Stimulated activated naive B cell treated with anti-CD40 and anti-IgM and Interleukin-4, amounts not matched to agents 10 μg/mL and 1 μg/mL and 100 μg/mL, for 72 hours (primary cell): ENCODE measurements at places on chromosomes 5 and 9.

- H3K27me3 ChIP-seq, result no peaks in the 10 kb centered on the region
- DNase-seq, result no peak
These were observed 48.5 kb upstream of the RLN1 start for GRCh38 chr9:5388026-5388819.

DNA sequence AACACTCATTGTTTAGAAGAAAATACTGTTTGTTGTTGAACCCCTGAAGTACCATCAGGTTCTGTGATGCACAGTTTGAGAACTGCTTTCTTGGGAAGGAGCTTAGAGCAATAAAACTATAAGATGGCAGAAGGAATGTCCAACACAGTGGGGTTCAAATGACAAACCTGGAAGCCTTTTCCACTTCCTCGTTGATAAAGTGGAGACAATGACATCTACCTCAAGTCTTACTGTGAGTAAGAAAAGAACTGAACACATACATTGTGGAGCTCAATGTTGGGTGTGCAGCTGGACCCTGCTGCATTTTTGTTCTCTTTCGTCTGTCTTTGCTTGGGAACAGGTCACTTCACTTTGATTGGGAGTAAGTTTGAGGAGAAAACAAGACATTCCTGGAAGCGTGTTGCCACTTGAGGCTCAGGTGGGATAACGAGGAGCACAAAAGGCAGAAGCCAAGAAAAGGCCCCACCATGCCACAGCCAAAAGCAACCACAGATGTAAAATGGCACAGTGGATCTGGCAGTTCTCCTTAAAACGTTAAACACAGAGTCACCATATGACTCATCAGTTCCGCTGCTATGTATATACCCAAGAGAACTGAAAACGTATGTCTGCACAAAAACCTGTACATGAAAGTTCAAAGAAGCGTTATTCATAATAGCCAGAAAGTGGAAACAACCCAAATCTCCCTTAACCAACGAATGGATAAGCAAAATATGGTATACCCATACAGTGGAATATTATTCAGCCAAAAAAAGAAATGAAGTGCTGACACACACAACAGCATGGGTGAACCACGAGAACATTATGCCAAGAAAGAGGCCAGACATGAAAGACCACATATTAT, 42.9 kb upstream of the SUB1 start:
- peak; percentile 41 for DNase-seq
- peak overlapping the region; percentile 88 for H3K27ac ChIP-seq
- peak overlapping the region; percentile 57 for H3K4me3 ChIP-seq
- peaks cover 56% of the 10 kb centered on the region for H3K4me1 ChIP-seq

DNA sequence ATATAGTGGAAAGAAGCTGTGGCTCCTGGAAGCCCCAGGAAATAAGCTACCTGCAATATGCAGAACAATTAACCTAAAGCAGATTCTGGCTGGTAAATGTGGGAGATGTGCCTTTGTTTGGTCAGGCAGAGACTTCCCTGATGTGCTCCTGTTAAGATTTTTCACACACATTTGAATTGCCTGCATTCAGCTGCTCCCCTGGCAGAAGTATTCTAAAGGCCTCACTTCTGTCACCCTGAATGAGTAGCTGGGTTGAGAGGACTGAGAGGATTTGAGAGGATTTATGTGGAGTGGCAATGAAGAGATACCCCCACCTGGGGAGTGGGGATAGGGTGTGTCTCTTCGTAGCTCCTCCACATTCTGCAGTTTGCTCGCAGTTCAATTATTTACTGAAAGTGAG, 130.5 kb downstream of the ST8SIA4 start:
- no peak overlapping the region for H3K27ac ChIP-seq
- no peak overlapping the region for H3K4me3 ChIP-seq
- no peaks in the 10 kb centered on the region for H3K36me3 ChIP-seq
- no peaks in the 10 kb centered on the region for H3K27me3 ChIP-seq
- peaks cover 13% of the 10 kb centered on the region for H3K4me1 ChIP-seq

GRCh38 chr5:16886366-16886736, 49.7 kb downstream of the MYO10 start:
- H3K36me3 ChIP-seq, result no peaks in the 10 kb centered on the region
- no peaks in the 10 kb centered on the region for H3K27me3 ChIP-seq
- H3K4me3 ChIP-seq, result no peak overlapping the region
- no peak overlapping the region for H3K27ac ChIP-seq
- DNase-seq, result no peak

DNA sequence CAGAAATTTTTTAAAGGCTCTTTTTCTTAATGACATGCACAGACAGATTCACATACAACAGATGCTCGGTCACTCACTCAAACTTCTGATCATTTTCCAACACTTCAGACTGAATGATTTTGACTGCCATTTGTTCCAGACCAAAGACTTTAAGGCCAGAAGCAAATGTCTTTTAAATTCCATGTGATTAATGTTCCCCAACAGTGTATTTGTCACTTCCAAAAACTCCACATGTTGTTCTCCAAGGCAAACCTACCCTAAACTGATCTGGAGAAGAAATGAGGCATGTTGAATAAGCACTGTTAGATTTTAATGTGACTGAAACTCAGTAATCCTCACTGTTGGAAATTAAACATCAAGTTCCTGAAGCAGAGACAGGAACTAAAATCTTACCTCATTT, 366.7 kb downstream of the GABRG2 start:
- no peaks in the 10 kb centered on the region for H3K36me3 ChIP-seq
- no peak overlapping the region for H3K27ac ChIP-seq
- no peaks in the 10 kb centered on the region for H3K27me3 ChIP-seq
- no peak overlapping the region for H3K4me3 ChIP-seq
- H3K4me1 ChIP-seq, result no peaks in the 10 kb centered on the region
- no peak for DNase-seq

DNA sequence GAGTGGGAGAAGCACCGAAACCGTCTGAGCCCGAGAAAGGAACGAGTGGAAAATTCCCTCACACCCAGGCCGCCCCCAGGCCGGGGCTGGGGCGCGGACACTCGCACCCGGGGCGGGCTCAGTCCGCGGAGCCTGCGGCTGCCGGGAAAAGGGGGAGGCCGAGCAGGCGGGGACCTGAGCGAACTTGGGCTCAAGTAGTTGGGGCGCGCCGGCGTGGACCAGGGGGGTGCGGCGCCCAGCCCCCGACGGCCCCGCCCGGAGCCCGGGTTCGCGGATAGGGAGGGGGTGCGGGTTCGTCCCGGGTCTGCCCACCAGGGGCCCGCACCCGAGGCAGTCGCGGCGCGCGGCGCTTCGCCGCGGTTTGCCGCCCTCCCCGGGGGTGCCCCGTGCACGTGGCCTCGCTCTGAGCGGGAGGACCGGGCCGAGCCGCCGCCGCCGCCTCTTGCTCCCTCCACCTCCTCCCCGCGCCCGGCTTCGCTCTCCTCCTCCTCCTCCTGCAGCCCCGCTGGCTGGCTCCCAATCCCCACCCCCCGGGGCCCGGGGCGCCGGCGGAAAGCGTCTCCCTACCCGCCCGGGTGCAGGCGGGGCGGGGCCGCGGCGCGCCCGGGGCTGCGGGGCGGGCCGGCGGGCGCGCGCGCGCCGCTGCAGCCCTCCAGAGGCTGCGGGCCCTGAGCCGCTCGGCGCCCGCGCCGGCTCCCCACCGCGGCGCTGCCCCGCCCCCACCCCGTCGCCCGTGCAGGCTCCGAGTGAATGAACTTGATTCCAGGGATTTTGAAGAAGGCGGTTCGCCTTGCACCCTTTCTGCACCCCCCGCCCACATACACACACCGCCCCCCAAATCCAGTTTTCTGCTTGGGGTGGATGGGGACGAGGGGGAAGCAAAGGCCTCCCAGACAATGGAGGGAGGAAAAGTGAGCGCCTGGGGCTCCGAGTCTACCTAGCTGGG, 1.3 kb upstream of the NFIB start:
- H3K36me3 ChIP-seq, result no peaks in the 10 kb centered on the region
- H3K4me3 ChIP-seq, result peak overlapping the region; percentile 85
- H3K4me1 ChIP-seq, result peaks cover 26% of the 10 kb centered on the region
- DNase-seq, result no peak
- H3K27me3 ChIP-seq, result peaks cover 57% of the 10 kb centered on the region

GRCh38 chr9:76198336-76198735, 195.9 kb downstream of the RFK start:
- no peaks in the 10 kb centered on the region for H3K27me3 ChIP-seq
- no peaks in the 10 kb centered on the region for H3K4me1 ChIP-seq
- DNase-seq, result no peak
- no peak overlapping the region for H3K4me3 ChIP-seq

GRCh38 chr9:111961575-111961974, 65.0 kb downstream of the UGCG start:
- no peak overlapping the region for H3K27ac ChIP-seq
- H3K27me3 ChIP-seq, result no peaks in the 10 kb centered on the region
- no peak overlapping the region for H3K4me3 ChIP-seq
- H3K4me1 ChIP-seq, result peaks cover 32% of the 10 kb centered on the region
- no peak for DNase-seq
- no peaks in the 10 kb centered on the region for H3K36me3 ChIP-seq

DNA sequence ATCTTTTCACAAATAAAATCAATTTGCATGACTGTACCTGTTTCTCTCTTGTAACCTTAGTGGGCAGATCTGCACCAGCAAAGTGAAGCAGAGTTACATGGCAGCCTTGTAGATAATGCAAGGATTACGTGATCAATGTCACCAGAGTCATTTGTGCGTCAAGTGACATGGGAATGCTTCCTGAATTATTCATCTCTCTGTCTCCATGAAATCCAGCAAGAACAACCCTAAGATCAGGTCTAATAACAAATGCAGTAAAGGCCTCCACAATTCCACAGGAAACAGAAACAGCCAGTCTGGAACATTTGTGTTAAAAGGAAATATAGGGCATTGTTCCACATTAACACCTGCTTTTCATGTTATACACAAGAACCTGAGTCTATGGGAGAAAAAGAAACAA, 7.8 kb downstream of the GZMA start:
- peaks cover 4% of the 10 kb centered on the region for H3K27me3 ChIP-seq
- H3K4me1 ChIP-seq, result no peaks in the 10 kb centered on the region
- no peaks in the 10 kb centered on the region for H3K36me3 ChIP-seq
- H3K4me3 ChIP-seq, result no peak overlapping the region

DNA sequence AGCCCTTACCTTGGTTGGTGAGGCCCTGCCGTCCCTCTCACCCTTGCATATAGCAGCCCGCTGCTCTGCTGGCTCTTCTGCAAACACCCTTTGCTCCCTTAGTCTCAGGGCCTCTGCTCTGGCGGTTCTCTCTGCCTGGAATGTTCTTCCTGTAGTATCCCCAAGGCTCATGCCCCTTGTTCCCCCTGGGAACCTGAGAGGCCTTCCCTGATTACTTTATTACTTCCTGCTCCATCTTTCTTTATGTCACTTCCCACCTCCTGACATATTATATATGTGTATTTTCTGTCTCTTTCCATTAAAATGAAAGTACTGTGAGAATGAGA, 73.9 kb upstream of the SPRY4 start:
- peaks cover 4% of the 10 kb centered on the region for H3K27me3 ChIP-seq
- H3K27ac ChIP-seq, result no peak overlapping the region
- DNase-seq, result no peak

GRCh38 chr5:132485641-132486317, 4.8 kb downstream of the IRF1 start:
- peaks cover 37% of the 10 kb centered on the region for H3K4me1 ChIP-seq
- no peaks in the 10 kb centered on the region for H3K27me3 ChIP-seq
- peak overlapping the region; percentile 84 for H3K27ac ChIP-seq
- peaks cover 37% of the 10 kb centered on the region for H3K36me3 ChIP-seq
- DNase-seq, result no peak

- H3K27ac ChIP-seq, result no peak overlapping the region
- H3K27me3 ChIP-seq, result no peaks in the 10 kb centered on the region
- H3K36me3 ChIP-seq, result no peaks in the 10 kb centered on the region
- H3K4me3 ChIP-seq, result no peak overlapping the region
These were observed 241.1 kb downstream of the PDE4D start for GRCh38 chr5:59652449-59652848.

- H3K4me3 ChIP-seq, result no peak overlapping the region
- H3K36me3 ChIP-seq, result no peaks in the 10 kb centered on the region
- H3K4me1 ChIP-seq, result no peaks in the 10 kb centered on the region
- H3K27ac ChIP-seq, result no peak overlapping the region
These were observed 243.8 kb downstream of the ADAMTSL1 start for GRCh38 chr9:18717759-18718158.

DNA sequence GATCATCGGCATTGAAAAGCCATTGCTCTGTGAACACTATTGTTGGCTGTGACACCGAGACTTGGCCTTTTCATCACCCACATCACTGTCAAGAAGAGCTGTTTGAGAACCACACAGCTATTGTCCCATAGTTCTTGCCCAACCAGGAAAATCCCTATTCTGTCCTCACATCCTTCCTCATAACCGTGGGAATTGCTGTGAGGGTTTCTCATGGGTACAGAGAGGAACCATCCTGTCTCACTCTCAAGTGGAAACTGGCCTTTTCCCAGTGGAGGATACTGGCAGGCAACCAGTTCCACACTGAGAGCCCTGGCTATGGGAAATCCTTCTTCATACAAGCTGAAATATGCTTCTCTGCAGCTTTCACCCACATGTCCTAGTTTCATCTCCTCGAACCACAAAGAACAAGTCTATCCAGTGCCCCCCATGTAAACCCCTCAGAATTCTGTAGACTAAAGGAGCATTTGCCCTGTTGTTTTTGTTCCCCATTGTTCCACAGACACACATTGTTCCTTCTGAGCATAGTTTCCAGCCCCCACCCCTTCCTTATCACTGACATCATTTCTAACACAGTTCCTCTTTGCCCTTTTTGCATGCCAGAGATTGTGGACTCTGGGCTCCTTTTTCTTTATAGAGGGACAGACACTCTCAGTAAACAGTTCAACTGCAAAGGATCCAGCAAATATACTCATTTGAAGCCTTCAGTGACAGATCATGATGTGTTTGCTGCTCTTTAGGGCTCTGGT, 57.8 kb upstream of the C5orf46 start:
- DNase-seq, result no peak
- no peaks in the 10 kb centered on the region for H3K27me3 ChIP-seq
- H3K4me1 ChIP-seq, result no peaks in the 10 kb centered on the region

DNA sequence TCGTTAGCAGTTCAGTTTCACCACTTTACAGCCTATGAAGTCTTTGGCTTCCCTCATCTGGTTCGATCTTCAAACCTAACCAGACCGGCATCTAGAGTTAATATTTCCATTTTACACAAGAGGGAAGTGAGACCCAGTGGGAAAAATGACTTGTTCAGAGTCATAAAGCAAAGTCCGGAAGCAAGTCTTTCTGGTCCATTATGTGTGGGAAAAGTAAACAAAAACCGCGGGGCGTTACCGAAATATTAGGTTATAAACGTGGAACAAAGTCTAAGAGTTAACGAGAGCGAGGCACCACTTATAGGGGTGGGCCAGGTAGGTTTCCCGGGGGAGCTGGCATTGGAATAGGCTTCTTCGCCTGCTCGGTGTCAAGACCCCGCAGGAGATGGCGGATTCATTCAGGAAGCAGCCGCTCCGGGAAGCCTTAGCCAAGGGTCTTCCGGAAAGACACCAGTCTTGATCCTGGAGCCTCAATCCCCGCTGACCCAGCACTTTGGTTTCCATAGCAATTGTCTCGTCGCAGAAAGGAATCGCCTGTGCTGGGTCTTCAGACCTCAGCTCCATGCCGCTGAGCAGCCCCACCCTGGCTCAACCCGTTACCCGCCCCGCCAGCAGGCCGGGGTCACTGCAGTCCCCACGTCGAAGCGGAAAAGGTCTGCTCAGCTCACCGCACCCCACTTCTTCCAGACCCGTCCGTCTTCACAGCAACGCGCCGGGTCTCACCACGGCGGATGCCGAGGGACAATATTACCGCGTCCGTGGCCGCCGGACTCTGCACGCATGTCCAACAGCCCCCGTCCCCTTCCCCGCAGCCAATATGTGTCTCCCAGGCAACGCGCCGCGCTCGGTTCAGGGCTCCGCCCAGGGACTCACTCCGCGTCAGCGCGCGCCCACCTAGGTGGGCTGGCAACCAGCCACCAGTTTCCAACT, at the start of gene C5orf52:
Gene C5orf52 (plus strand): TSS at position 872 of the 930 bp plus-strand sequence. CDS start 82 bp downstream, outside the sequence.
- H3K27ac ChIP-seq, result peak within 1 kb of the TSS; percentile 96
- H3K4me1 ChIP-seq, result peaks cover 34% of the 10 kb centered on the region
- H3K4me3 ChIP-seq, result peak within 1 kb of the TSS; percentile 98
- peaks cover 8% of the 10 kb centered on the region for H3K27me3 ChIP-seq
- no peak for DNase-seq
